ENCODE measurements at places on chromosomes 16 and 17.

GRCh38 chr17:77729587-77729986 is 228.9 kb upstream of the TNRC6C start:
- no peak for DNase-seq

DNA sequence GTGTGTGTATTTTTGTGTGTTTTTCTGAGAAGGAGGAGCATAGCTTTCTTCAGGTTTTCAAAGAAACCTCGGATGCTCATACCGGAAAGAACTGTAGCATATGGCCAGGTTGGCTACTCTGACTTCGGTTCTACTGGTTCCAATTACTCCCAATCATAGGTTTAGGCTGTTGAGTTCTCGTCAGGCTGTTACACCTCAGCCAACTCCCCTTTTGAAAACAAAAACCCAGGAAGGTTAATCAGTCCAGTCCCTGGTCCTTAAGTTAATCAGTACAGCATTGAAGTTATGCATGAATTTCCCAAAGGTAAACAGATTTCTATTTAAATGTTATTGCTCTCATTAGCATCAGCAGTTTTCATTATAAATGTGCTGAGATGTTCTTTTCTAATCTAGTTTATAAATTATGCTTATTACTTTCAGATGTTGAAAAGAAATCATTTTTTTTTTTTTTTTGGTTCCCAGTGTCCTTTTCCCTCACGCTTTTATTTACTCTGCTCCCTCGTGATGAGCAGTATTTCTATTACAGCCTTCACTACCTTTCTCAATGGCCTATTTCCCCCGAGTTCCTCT is 111.0 kb downstream of the NPIPB5 start:
- no peak for DNase-seq

GRCh38 chr17:63682441-63682840 is 17.5 kb downstream of the LIMD2 start:
- DNase-seq = no peak

- DNase-seq = no peak
Observed at GRCh38 chr17:62760945-62761267, 47.2 kb downstream of the MARCHF10 start.

- no peak for DNase-seq
Observed at GRCh38 chr17:75266316-75267152, 4.5 kb downstream of the MIF4GD start.

- no peak for DNase-seq
Observed at GRCh38 chr17:8503807-8504206, 68.1 kb downstream of the NDEL1 start.

- DNase-seq = no peak
Observed at GRCh38 chr16:53822936-53823529, 119.1 kb downstream of the FTO start.

DNA sequence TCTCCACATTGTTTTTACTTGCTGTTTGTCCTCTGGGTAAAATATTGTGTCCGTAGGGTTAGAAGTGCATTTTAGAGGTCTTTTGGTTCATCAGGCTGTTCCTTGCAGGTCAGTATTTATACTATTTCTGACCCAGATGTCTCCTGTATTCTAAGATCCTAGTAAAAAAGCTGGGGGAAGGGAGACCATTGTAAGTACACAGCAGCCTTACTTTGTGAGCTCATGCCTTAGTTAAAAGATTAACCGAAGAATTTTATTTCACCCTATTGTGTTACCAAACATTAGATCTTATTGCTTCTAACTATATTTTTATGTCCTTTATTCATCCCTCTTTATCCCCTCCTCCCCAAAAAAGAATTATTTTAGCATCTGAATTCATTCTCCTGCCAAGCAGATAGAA is 444.1 kb upstream of the RBFOX1 start:
- DNase-seq = no peak

GRCh38 chr17:10370016-10370608 is 2.7 kb downstream of the MYH13 start:
- DNase-seq = no peak

DNA sequence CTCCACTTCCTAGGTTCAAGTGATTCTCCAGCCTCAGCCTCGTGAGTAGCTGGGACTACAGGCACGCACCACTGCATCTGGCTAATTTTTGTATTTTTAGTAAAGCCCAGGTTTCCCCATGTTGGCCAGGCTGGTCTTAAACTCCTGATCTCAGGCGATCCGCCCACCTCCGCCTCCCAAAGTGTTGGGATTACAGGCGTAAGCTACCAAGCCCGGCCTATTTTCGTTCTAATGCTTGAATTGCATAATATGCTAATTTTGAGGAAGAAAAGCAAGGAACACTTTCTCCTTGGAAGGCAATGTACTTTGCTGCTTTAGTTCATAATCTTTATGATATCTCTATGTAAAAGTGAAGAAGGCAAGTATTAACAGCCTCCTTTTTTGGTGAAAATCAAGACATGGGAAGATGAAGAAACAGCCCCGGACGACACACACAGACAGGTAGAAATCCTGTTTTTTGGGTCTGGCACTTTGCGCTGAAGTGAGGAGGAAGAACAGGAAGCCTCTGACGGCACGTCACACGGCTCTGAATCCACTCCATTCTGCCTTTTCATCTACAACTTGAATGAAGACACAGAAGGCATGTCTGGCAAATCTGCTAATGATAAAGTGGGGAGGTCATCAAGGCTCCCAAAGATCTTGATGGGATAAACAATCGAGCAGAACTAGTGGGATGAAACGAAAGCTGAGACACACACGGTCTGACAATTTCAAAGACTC is 24.9 kb downstream of the VPS53 start:
- no peak for DNase-seq

Data from HS-5 (cell line).